Hepatocyte (in vitro differentiated cells): ENCODE measurements at places on chromosomes 7 and 10. TPM values are rescaled to one million over a fixed set of nuclear protein-coding genes. Genes with fewer than 3 reads are reported as not detected.

The MLXIPL gene
- total RNA-seq: 20.9 and 21.7 TPM in 2 replicates

The OR13A1 gene
- total RNA-seq: 0.37 TPM in 1 of 2 replicates, not detected in the other

The HABP2 gene
- 102 and 109 TPM in 2 replicates for total RNA-seq

The ANKRD16 gene
- 4.6 and 6.8 TPM in 2 replicates for total RNA-seq

The SFRP5 gene
- total RNA-seq: 17.2 and 18.5 TPM in 2 replicates

The GPR26 gene
- total RNA-seq: 0.04 TPM in 1 of 2 replicates, not detected in the other

The NPY gene
- 6.3 and 9.4 TPM in 2 replicates for total RNA-seq

The ETV1 gene
- total RNA-seq: 8.4 and 8.9 TPM in 2 replicates

The MYH16 gene
- 0.13 TPM in 1 of 2 replicates, not detected in the other for total RNA-seq

The PTF1A gene
- total RNA-seq: not detected in 2 replicates

The IQCE gene
- total RNA-seq: 8.2 and 13.3 TPM in 2 replicates

The CRPPA gene
- 3.4 and 4.4 TPM in 2 replicates for total RNA-seq

The CCDC3 gene
- total RNA-seq: 10.5 and 13.6 TPM in 2 replicates

The FAM20C gene
- 42.5 and 47.8 TPM in 2 replicates for total RNA-seq

The MMP21 gene
- not detected in 2 replicates for total RNA-seq

The SLC26A3 gene
- 14.2 and 18.1 TPM in 2 replicates for total RNA-seq

The DRGX gene
- total RNA-seq: not detected in 2 replicates

The NCOA4 gene
- total RNA-seq: 171 and 174 TPM in 2 replicates

The DIP2C gene
- 9.9 and 12.8 TPM in 2 replicates for total RNA-seq

The SEC31B gene
- 2.3 and 5.4 TPM in 2 replicates for total RNA-seq

The LRRC27 gene
- total RNA-seq: 6.8 and 8.3 TPM in 2 replicates

The OR2A7 gene
- total RNA-seq: 3.3 and 6.2 TPM in 2 replicates

The FAM107B gene
- total RNA-seq: 84.8 and 85.5 TPM in 2 replicates

The ARF5 gene
- total RNA-seq: 194 and 243 TPM in 2 replicates

The PTN gene
- total RNA-seq: 63.5 and 66.9 TPM in 2 replicates

The CFAP58 gene
- total RNA-seq: 0.17 and 0.20 TPM in 2 replicates

The OR2A14 gene
- total RNA-seq: 0.27 TPM in 1 of 2 replicates, not detected in the other

The FOXK1 gene
- total RNA-seq: 13.3 and 17.8 TPM in 2 replicates

The LYZL2 gene
- total RNA-seq: not detected in 2 replicates

The TAC1 gene
- 0.48 and 1.9 TPM in 2 replicates for total RNA-seq

The CPED1 gene
- total RNA-seq: 29.4 and 30.5 TPM in 2 replicates

The PWWP2B gene
- total RNA-seq: 15.1 and 18.0 TPM in 2 replicates

The FAM25A gene
- total RNA-seq: not detected in 2 replicates

The CNNM1 gene
- total RNA-seq: 3.8 and 4.8 TPM in 2 replicates

The HTR5A gene
- total RNA-seq: not detected in 2 replicates

The TRUB1 gene
- 28.0 and 29.0 TPM in 2 replicates for total RNA-seq

The GRID2IP gene
- 0.44 and 0.73 TPM in 2 replicates for total RNA-seq

The NUTM2D gene
- 5.0 and 5.3 TPM in 2 replicates for total RNA-seq

The CREB5 gene
- total RNA-seq: 12.2 and 27.9 TPM in 2 replicates

The MKRN1 gene
- 65.9 and 71.5 TPM in 2 replicates for total RNA-seq

The CTAGE4 gene
- total RNA-seq: 5.5 and 5.8 TPM in 2 replicates

The CAV2 gene
- total RNA-seq: 35.5 and 49.2 TPM in 2 replicates

The SPDYE9 gene
- total RNA-seq: 0.07 TPM in 1 of 2 replicates, not detected in the other

The TAS2R3 gene
- total RNA-seq: 0.87 and 1.3 TPM in 2 replicates

The MAGI2 gene
- total RNA-seq: 6.7 and 8.5 TPM in 2 replicates

The CXCL12 gene
- total RNA-seq: 41.8 and 43.0 TPM in 2 replicates

The TAS2R4 gene
- 1.9 and 2.6 TPM in 2 replicates for total RNA-seq

The PPP1R17 gene
- total RNA-seq: not detected in 2 replicates

The TFEC gene
- total RNA-seq: 34.8 and 37.0 TPM in 2 replicates

The TUBB8 gene
- 0.70 and 0.80 TPM in 2 replicates for total RNA-seq

The GIMAP8 gene
- total RNA-seq: 0.10 and 0.12 TPM in 2 replicates

The RAB19 gene
- 2.6 and 4.2 TPM in 2 replicates for total RNA-seq
